NCI-H2029 treated with DMSO at 0.1 percent for 48 hours (cell line): ENCODE measurements at places on chromosomes 11 and 22.

- DNase-seq = peak; percentile 41
Observed at GRCh38 chr11:7533199-7534041, 19.6 kb downstream of the PPFIBP2 start.

GRCh38 chr11:3684819-3685172, 13.6 kb upstream of the CHRNA10 start:
- no peak for DNase-seq

- no peak for DNase-seq
Observed at GRCh38 chr11:124233376-124233775, 7.5 kb upstream of the OR8G1 start.

DNA sequence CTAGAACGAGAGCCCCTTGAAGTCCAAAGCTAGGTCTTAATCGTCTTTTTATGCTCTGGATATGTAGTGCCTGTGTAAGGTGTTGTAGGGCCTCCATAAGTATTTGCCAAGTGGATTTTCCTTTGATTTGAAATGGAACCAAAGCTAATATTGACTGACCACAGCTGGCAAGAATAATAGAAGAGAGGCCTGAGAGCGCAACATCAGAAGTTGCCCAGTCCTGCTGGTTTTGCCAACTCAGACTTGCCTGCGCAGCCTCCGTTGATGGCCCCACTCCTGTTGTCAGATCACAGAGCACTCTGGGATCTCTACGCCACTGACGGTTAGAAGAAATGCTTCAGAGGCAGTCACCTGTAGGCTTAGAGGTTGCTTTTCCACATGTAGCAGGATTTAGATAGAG, 251.2 kb downstream of the TENM4 start:
- peak; percentile 97 for DNase-seq

GRCh38 chr11:2347308-2347830, 29.7 kb upstream of the CD81 start:
- no peak for DNase-seq

DNA sequence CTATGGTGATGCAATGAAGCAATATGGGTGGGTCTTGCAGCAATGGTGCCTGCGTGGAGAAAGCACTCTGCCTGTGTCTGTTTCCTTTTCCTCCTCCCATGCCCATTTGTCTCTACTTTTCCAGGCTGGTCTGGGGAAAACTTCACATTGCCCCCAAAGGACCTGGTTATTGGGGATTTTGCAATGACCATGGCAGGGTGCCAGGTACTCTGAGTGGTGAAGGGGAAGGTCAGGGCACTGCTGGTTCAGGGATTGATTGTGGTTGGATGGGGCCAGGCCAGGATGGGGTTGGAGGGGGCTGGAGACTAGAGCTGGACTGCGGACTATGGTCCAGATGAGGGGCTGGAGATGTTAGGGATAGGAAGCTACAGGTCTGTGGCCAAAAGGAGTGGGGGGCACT, 92.1 kb downstream of the INSC start:
- no peak for DNase-seq

- no peak for DNase-seq
Observed at GRCh38 chr11:118916842-118917388, 8.8 kb downstream of the BCL9L start.

GRCh38 chr22:48901324-48901723, 926.3 kb downstream of the BRD1 start:
- DNase-seq = no peak

DNA sequence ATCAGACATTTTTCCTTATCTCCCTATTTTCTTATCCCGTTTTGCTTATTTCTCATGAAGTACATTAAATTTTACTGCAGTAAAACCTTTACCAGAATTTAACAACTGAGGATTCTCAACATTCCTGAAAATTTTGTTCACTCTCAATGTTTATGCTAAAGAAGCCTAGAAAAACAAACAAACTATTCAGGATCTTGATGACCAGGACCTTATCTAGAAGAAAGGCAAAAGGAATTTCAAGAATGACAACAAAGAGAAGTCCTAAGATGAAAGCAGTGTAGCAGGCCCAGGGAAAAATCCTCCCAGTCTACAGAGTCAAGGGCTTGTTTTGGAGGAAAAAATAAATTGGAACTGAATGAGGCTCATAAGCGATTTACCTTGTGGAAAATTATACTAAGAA, 283.3 kb upstream of the ARHGAP42 start:
- DNase-seq = no peak

DNA sequence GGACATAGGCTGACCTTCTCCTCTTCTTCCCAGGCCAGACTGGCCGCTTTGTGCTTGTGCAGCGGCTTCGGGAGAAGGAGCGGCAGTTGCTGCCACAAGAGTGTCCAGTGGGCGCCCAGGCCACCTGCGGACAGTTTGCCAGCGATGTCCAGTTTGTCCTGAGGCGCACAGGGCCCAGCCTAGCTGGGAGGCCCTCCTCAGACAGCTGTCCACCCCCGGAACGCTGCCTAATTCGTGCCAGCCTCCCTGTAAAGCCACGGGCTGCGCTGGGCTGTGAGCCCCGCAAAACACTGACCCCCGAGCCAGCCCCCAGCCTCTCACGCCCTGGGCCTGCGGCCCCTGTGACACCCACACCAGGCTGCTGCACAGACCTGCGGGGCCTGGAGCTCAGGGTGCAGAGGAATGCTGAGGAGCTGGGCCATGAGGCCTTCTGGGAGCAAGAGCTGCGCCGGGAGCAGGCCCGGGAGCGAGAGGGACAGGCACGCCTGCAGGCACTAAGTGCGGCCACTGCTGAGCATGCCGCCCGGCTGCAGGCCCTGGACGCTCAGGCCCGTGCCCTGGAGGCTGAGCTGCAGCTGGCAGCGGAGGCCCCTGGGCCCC, 1.4 kb downstream of the RASSF7 start:
- DNase-seq = no peak

- DNase-seq = no peak
Observed at GRCh38 chr11:27390318-27391295, 27.6 kb upstream of the CCDC34 start.

- no peak for DNase-seq
Observed at GRCh38 chr11:5596607-5597201, at the start of gene TRIM6. TRIM6 (plus strand) TSS chr11:5596637; CDS start chr11:5596898, 261 bp downstream.

DNA sequence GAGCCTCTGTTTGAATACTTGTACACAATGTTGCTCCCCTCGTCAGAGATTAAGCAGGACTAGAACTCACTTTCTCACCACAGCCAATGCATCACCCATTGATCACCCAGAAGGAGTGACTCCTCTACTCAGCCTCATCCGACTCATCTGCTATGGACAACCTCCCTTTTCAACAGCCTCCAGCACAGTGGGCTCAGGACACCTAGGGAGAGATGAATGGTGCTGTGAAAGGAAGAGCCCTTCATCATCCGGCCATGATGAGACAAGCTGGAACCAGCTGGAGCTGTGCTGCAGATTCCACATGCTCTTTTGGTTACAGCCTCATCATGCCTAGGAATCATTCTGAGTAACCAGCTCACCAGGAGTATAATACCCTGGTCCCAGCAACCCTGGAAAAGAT, 15.5 kb downstream of the C11orf91 start:
- DNase-seq = no peak

GRCh38 chr11:120431633-120432032, 79.9 kb upstream of the GRIK4 start:
- no peak for DNase-seq

DNA sequence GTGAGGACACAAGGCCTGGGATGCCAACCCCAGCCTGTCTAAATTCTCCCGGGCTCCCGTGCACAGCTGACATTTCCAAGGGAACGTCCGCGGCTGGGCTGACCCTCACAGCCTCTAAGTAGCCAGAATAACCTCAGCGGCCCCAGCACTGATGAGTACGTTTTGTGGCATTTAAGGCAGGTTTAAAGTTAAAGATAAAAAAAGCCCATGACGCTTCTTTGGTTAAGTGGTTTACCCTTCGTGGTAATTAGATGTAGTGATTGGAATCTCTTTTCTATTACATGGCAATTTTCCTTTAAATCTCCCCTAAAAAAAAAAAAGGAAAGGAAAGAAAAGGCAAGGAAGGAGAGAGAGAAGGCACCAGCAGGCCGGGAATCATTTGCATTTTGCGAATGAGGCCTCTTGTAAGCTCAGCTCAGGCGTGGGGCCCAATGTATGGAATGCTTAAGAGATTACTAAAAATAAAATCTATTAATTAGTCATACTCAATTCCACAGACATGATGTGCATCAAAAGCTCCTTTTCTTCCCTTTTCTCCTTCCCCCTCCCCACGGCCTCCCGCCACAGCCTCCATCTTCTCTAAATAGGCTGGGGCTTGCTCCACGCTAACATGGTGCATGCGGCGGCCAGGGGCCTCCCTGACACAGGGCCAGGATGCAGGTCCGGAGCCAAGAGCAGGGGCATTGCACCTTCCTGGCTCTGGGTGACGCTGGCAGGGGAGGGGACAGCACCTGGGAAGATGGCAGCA, 44.1 kb downstream of the MACROD1 start:
- no peak for DNase-seq

DNA sequence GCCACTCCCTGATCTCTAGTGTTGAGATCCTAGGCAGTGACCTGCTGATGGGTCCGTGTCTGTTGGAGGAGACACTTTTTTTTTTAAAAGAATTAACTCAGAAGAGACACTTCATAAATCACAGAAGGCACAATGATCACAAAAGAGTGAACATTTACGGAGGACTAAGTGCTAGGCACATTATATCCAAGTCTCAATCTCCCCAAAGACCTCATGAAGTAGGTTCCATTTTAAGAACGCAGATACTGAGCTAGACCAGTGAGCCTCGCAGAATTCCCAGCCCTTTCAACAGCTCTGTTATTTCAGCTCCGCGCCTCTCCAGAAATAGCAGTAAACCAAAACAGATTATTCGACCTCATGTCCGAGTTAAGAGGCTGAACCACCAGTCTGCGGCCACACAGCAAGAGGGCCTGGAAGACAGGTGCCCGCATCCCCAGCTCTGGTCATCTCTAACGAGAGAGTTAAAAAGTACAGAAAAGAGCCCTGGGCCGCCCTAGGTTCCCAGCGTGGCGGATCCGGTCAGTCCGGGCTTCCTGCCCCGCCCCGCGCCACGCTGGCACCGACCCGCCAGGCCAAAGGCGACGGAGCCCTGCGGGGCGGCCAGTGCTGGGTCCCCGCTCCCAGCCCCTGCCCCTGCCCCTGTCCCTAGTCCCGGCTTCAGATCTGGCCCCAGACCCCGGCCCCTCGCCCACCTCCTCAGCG, 612 bp downstream of the XBP1 start:
- no peak for DNase-seq

DNA sequence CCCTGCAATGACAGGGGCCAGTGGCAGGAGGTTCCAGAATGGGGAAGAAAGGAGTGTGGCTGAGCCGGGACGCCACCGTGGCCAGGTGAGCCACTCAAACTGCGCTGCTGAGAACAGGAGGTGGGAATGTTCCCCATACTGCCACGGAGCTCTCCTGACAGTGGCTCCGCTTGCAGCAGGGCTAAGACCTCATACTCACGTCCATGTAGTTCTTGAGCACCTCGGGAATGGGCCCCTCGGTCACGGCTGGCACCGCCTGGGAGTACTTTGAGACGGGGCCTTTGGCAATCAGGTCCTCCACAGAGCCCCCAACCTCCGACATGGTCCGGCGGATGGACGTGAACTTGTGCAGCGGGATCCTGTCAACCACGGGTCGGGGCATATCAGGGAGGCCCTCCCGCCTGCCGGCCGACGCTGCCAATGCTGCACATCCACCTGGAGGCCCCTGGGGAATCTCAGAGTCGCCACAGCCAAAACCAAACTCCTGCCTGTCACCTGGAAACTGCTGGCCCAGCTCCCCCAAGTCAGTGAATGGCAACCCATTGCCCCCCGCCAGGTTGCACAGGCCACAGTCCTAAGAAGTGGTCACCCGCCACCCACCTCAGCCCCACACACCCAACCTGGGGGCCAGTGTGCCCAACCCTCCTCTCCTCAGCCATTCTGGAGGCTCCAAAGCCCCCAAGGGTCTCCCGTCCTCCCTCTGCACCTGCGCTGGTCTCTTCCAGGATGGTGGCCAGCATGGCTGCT, 2.4 kb downstream of the CTSD start:
- DNase-seq = no peak

- DNase-seq = no peak
Observed at GRCh38 chr22:22748297-22748743, 103.9 kb downstream of the GGTLC2 start.

DNA sequence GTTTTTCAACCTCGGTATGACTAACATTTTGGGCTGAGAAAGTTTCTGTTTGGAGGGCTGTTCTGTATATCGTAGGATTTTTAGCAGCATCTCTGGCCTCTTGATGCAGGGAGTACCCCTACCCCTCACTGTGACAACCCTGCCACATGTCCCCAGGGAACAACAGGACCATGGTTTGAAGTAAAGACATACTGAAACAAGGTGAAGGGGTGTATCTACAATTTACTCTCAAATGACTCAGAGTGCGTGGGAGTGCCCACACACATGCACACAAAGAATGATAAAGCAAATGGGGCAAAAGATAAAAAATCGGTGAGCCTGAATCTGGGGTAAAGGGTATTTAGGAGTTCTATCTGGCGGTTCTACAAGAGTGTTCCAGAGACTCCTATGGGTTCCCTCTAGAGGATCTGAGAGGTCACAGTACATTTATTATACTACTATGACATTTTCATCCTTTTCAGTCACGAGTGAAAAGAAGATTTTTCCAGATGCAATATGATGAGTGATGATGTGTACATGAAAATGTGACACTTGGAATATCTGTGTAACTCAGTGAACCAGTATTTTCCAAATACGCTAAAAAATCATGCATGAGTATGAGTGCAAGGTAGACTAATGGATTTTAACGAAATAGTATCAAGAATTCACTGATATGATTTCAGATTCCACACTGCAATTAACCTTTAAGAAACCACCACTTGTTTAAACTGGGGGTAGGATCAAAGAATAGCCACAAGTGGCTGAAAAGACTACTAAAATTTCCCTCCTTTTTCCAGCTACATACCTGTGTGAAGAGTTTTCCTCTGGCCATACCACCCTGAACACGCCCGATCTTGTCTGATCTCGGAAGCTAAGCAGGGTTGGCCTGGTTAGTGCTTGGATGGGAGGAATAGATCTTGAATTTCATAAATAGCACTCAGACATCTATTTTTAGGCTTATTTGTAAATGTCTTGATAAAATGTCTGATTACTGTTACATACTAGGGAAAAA, 56.3 kb upstream of the YPEL1 start:
- DNase-seq = no peak

GRCh38 chr22:49239264-49240015, 588.2 kb downstream of the BRD1 start:
- no peak for DNase-seq

GRCh38 chr22:27507935-27508526, 293.5 kb downstream of the MN1 start:
- DNase-seq = no peak

GRCh38 chr11:1772270-1773130, 8.8 kb upstream of the CTSD start:
- DNase-seq = no peak

- DNase-seq = no peak
Observed at GRCh38 chr11:122523846-122524805, 131.4 kb upstream of the UBASH3B start.

GRCh38 chr22:50182176-50183081, 3.3 kb upstream of the TRABD start:
- DNase-seq = peak; percentile 65

- DNase-seq = no peak
Observed at GRCh38 chr11:130467116-130467900, 18.9 kb downstream of the ADAMTS15 start.

- DNase-seq = no peak
Observed at GRCh38 chr11:112228706-112229105, 2.5 kb downstream of the PTS start.
